Activated CD4-positive, alpha-beta T cell treated with anti-CD3 and anti-CD28 coated beads for 36 hours (primary cell): ENCODE measurements at places on chromosomes 1 and 21. TPM values are rescaled to one million over a fixed set of nuclear protein-coding genes. Genes with fewer than 3 reads are reported as not detected.

Gene CRYAA
- total RNA-seq = not detected

Gene SAMD13
- total RNA-seq = 1.0 TPM

Gene FOXD3
- not detected for total RNA-seq

Gene IFI44
- 43.1 TPM for total RNA-seq

- peak; percentile 60 for DNase-seq
Observed at GRCh38 chr1:244435562-244436205, 16.0 kb downstream of the ADSS2 start.

DNA sequence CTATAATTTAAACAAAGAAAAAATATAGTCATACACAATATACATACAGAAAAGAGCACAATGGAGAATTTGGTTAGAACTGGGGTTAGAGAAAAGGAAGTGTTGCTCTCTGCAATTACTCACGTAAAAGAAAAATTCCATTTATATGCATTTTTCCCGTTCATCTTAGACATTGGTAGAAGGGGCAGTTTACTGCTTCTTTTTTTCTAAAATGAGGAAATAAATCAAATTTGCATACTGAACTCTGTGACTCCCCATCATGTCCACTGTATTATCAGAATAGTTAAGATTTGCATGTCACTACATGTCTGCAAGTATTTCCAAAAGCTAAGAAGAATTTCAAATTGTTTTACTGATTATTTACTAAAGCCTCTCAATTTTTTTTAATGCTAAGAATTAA is 44.1 kb upstream of the C1orf105 start:
- no peak for DNase-seq

DNA sequence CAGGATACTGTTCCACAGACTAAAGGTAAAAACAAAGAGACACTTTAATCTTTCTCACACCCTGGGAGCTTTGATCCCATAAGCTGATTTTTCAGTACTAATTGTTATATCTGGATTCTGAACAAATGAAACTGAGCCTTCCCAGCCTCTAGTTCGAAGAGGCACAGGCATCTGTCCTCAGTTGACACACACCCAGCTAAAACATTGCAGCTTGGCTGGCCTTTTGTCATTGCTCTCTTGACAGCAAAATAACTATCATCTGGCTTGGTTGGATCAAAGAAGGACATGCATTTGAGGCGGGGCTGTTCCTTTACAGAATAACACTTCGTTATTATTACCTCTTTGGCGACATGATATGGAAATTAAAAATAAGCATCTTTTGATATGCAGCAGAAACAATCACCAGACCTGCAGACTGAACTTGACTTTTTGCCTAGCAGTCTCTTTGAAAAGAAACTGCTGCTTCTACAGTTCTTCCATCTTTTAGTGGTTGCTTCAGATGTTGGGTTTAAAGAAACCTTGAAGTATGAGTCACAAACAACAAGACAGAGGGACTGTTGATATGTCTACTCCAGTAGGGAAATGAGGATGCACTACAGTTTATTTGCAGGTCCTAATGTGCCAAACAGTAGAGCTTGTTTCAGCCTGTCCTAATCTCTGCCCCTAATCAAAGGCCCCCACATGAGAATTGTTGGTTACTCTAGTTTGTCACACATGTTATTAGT is 166.5 kb downstream of the TPR start:
- DNase-seq = no peak

DNA sequence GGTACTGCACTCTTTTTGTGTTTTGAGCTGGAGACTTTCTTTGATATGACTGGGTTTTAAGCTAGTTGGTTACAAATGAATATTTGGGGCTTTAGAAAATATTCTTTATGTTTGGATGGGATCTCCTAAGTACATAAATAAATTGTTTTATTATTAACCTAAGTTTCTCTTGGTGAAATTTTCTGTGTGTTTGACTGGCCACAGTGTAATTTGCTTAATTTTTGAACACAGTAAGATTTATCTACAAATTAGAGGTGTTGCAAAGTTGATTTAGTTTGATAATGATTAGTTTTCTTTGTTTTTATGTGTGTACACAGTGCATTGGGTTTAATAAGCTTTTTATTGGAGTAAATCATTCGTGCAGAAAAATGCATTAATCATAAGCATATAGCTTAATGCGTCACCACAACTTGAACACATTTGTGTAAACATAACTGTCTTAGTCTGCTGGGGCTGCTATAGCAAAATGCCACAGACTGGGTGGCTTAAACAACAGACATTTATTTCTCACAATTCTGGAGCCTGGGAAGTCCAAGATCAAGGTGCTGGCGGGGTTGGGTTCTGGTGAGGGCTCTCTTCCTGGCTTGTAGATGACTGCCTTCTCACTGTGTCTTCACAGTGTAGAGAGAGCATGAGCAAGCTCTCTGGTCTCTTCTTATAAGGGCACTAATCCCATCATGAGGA is 17.4 kb upstream of the SLC6A9 start:
- DNase-seq = no peak

- DNase-seq = no peak
Observed at GRCh38 chr1:108051631-108052377, 86.8 kb upstream of the VAV3 start.

DNA sequence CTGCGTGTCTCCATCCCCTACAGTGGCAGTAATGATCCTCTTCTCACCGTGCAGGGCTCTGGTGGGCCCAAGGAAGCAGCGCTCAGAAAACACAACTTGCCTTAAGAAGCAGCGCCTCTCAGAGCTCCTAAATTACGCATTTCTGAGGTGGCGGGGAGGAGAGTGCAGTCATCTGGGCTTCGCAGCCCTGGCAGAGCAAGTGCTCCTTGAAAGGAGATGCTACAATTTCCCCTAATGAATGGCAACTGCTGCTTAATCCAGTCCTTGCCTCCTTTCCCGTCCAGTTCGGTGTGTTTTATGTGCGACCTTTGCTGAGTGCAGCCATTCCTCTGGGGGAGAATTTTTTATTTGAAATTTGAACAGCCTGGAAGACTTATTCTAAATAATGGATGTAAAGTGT is 287.3 kb downstream of the PTPRU start:
- no peak for DNase-seq

GRCh38 chr1:155184835-155185782 is 11.5 kb downstream of the TRIM46 start:
- DNase-seq = no peak

DNA sequence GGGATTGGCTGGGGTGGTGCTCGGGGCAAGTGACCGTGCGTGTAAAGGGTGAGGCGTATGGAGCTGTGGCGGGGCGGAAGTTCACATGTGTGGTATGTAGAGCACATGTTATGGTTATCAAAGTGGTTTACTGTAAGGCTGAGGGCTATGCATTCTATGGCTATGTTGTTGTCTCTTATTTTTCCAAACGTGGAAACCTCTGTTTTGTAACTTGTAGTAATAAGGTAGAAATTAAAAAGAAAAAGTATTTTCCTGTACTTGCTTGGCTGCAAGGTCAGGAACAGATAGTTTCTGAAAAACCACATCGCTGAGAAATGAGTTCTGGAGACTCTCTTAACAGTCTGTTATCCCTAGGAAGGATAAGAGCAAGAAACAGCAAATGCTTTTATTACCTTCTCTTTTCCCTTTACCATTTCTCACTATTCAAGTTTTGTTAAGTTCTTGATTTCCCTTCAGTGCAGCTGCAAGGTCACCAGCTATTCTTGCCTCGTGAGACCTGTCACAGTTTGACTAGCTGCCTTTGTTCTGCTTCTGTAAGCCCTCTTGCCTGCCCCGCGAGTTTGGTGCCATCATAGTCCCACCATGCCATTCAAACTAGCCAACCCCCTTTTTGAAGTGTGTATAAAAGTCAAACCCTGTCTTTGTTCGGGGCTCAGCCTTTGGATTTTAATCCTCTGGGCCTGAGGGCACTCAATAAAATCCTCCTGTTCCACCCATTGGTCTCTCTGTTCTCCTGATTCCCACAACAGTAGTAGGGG is 9.5 kb downstream of the RNU1-2 start:
- DNase-seq = peak; percentile 64

GRCh38 chr1:235277709-235278108 is 50.3 kb downstream of the ARID4B start:
- no peak for DNase-seq
